ENCODE measurements at places on chromosomes 12 and 14.
A peak's percentile ranks its signal among the peaks of the same experiment; 100 is the strongest.

DNA sequence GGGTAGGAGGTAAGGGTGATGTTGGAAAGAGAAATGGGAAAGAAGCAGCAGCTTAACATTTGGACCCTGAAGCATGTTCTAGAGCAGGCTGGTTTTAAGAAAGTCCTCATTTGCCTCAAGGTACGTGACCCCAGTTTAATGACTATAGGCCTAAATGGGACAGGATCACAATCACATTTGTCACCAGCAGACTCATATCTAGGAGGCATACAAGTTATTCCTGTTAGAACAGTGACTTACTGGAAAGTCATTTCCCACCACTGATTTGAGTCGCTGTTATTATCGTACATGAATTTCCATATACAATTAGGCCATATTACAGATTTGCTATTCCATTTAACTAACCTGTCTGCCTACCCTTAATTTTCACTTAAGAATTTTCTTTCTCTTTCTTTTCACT, 326.1 kb downstream of the DAD1 start:
- DNase-seq = no peak

- DNase-seq = no peak
Observed at GRCh38 chr14:50714450-50715073, 46.5 kb upstream of the SAV1 start.

GRCh38 chr12:48413388-48413787, 59.0 kb upstream of the ANP32D start:
- DNase-seq = no peak

GRCh38 chr14:23302290-23303225, at the start of gene PPP1R3E:
Gene PPP1R3E, minus strand, starts transcription at chr14:23302859. Its CDS starts 283 bp downstream, at chr14:23302576.
- DNase-seq = peak; percentile 78

DNA sequence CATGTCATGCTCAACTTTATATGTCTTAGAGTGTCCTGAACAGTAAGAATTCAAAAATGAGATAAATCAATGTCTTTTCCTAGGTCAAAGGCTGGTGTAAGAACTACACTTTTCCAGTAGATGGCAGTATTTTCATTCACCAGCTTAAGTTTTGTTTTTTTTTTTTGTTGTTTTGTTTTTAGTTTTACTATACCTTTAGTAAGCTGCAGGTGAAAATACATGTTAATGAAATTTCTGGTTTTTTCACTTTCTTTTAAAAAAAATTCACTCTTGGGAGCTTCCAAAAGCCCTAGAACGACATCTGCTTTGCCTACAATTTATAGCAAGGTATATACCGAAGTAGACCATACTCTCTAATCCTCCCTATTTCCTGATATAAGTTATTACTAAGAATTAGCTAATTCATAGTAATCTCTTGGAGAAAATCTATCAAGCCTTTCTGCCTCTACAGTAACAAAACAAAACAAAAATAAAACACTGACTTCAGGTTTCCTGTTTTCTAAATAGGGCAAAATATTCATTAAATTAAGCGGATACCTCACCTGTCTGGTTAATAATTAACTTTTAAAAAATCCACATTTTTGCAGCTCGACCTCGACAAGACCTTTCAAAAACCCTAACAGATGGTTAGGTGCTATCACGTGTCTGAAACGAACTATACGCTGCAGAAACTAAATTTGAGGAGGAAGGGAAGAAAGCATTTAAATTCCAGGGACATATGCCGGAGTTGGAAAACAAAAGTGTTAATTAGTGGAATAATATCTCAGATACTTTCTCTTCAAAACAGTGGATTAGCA, 2.7 kb upstream of the SAMD4A start:
- DNase-seq = no peak

DNA sequence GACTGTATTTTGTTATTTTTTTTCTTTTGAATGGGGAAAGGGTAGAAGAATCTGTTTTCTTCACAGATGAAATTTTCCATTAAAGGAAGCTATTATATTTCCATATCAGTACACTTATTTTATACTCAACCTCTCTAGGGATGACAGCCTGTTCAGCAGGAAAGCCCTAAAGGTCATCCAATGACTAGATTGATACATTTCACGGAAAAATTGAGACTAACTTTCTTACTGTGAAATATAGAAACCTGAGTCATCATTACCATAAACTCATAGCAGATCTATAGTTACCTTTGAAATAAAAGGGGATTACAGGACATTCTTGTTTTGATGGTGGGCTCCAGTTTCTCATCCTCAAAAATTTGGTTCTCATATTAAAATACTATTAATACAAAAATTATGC, 36.1 kb upstream of the PTCSC3 start:
- DNase-seq = no peak
